ENCODE measurements at places on chromosomes 12 and 14. TPM values are rescaled to one million over a fixed set of nuclear protein-coding genes. Genes with fewer than 3 reads are reported as not detected.

Gene ARID4A
- 26.1 TPM for polyA plus RNA-seq

Gene CACNA1C
- polyA plus RNA-seq, result 0.02 TPM

Gene IAPP
- polyA plus RNA-seq, result not detected

Gene ALDH2
- polyA plus RNA-seq, result 0.02 TPM

Gene RERGL
- polyA plus RNA-seq, result not detected

Gene CCDC88C
- polyA plus RNA-seq, result 25.9 TPM

Gene ASCL1
- not detected for polyA plus RNA-seq

Gene EXOC3L4
- not detected for polyA plus RNA-seq

Gene NEUROD4
- polyA plus RNA-seq, result not detected

Gene SERPINA10
- not detected for polyA plus RNA-seq

Gene TNFAIP2
- polyA plus RNA-seq, result not detected

Gene AVPR1A
- polyA plus RNA-seq, result not detected

Gene TMCC3
- 0.06 TPM for polyA plus RNA-seq

Gene KRT74
- not detected for polyA plus RNA-seq

Gene NELL2
- polyA plus RNA-seq, result 1.5 TPM

Gene IL22
- not detected for polyA plus RNA-seq

Gene TAS2R8
- polyA plus RNA-seq, result not detected

Gene KRT2
- polyA plus RNA-seq, result not detected

Gene PPP2R5E
- 41.3 TPM for polyA plus RNA-seq
